ENCODE measurements at places on chromosomes 7 and 10. TPM values are rescaled to one million over a fixed set of nuclear protein-coding genes. Genes with fewer than 3 reads are reported as not detected.

- peak; percentile 86 for DNase-seq
Observed at GRCh38 chr7:73827567-73828106, 3.2 kb upstream of the CLDN4 start.

DNA sequence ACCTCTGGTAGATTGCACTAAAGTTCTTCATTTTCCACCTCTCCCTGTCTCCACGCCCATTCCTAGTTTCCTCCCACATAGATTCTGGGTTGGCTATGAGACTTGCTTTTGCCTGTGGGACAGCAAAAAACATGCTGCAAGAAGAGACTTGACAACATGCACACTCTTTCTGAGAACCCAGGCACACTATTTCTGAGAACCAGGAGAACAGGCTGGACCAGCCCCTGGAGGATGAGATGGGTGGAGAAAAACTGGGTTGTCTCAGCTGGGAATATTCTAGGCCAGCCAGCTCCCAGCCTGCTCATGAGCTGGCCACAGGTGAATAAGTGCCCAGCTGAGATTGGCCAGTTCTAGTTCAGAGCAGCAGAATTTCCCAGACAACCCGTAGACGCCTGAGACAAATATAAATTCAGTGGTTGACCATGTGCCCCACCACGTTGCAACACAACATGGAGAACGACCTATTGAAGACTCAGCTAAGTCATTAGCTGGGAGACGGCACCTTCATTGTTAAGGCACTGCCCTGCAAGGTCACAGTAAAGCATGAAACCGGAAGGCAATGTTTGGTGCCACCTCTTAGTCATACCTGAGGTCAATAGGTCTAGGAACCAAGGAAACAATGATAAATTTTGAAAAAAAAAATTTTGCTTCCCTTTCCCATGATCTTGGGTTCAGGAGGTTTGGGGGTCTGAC is 92.7 kb upstream of the AKR1E2 start:
- DNase-seq: no peak

DNA sequence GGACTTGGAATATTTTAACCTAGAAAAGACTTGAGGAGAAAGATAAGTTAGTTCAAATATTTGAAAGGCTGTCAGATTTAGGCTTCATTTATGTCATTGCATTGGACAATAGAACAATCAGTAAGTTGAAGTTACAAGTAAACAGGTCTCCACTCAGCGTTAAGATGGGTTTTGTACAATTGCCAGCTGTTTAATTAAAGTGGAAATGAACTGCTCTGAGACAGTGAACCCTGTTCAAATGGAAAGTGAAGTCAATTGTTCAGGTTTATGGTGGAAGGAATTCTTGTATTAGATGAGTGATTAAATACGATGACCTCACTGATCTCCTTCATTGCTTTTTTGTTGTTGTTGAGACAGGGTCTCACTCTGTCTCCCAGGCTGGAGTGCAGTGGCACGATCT is 151.7 kb downstream of the PLXDC2 start:
- no peak for DNase-seq

DNA sequence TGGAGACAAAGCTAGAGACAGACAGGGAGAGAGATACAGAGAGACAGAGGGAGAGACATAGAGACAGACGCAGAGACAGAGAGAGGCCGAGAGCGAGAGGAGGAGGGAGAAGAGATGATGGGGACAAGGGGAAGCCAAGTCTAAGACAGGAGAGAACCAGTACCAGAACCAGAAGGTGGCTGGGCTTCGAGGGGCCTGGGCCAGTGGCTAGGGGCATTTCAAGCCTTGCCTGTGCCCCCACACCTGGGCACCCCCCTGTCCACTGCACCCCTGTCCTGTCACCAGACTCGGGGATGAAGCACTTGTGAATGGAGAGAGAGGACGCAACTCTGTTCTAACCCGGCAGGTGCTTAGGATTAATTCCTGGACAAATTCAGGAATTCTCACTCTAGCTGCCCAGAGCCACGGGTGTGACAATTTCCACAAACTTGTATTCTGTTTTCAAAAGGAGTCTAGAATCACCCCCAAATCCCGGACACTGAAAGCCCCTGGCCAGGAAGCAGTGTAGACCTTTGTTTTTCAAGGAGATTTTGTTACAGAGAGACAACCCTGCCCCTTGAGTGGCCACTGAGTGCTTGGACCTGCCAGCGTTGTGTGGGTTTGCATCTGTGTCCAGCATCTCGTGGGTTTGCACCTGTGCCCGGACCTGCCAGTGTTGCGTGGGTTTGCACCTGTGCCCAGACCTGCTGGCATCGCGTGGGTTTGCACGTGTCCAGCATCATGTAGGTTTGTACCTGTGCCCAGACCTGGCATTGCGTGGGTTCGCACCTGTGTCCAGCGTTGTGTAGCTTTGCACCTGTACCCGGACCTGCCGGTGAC is 157.3 kb downstream of the WDR37 start:
- no peak for DNase-seq

DNA sequence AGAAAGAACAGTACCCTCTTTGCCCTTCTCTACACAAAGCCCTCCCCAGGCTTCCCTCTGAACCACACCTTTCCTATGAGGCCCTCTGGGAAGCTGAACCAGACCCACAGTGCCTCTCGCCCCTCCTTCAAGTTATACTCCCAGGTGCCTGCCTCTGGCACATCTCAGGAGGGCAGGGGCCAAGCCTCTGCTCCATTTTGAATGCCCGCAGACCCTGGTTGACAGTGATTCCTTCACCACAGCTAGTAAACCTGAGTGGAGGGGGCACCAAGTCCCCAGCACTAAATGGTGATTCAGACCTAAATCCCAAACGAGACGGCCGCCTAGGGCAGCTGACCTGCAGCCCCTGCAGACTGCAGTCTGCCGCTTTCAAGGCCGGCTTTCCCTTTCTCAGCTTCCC is 230.5 kb upstream of the ZNF32 start:
- no peak for DNase-seq

GRCh38 chr7:135774284-135774683 is 25.7 kb upstream of the FAM180A start:
- no peak for DNase-seq

GRCh38 chr7:127413962-127414361 is 21.5 kb upstream of the ZNF800 start:
- no peak for DNase-seq

DNA sequence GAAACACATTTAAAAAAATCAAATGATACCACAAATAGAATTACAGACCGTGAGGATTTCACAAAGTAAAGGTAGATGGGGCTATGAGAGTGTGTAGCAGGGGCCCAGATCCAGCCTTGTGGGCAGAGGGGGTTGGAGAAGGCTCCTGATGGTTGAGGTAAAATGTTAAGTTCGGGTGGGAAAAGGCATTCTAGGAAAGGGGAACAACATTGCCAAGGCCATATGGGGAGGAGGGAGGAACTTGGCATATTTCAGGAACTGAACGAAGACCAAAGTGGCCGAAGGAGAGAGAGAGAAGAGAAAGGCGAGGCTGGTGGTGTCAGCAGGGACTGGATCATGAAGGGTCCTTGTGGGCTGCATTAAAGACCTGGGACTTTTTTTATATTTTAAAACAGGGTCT is 98.9 kb downstream of the CARD11 start:
- DNase-seq: no peak

DNA sequence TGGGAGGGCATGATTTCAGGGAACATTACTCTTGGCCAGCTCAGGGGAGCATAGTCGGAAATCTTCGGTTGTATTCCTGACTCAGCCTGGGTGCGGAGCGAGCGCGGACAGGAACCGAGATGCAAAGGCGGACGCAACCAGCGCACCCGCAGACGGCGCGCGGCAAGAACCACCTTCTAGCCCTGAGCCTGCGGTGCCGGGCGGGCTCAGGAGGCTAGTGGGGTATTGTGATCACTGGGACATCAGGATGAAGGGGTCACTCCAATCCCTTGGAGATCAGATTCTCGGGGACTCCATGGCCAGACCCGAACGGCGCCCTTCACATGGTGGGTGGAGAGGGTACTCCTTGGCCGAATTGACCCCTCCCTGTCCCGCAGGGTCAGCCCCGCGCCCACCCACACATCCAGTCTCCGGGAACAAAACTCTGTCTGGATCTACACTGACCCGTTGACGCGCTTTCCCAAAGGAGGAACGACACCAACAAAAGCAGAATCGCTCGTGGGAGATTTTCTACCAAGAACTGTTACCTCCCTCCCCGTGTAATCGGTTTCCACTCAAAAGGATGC is 730.5 kb downstream of the ZWINT start:
- DNase-seq: peak; percentile 55

DNA sequence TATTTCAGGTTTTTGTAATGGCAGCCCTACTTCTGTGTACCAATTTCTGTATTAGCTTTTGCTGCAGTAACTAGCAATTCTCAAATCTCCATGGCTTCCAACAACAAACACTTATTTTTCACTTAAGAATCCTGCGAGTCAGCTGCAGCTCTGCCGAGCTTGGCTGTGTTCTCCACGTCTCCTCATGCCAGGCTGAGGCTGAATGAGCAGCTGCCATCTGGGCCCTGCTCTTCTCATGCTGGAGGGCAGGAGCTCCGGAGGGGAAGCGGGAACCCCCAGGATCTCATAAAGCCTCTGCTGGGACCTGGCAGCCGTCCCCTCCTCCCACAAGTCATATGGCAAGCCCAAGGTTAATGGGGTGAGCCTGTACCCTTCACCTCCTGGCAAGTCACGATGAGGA is 591.1 kb downstream of the SDK1 start:
- DNase-seq: no peak

GTF2IRD1 gene
- 35.8 TPM for total RNA-seq

WEE2 gene
- 0.06 TPM for total RNA-seq
